ENCODE measurements at places on chromosomes 16 and 17. TPM values are rescaled to one million over a fixed set of nuclear protein-coding genes. Genes with fewer than 3 reads are reported as not detected.

Gene KCNG4
- not detected for total RNA-seq

DNA sequence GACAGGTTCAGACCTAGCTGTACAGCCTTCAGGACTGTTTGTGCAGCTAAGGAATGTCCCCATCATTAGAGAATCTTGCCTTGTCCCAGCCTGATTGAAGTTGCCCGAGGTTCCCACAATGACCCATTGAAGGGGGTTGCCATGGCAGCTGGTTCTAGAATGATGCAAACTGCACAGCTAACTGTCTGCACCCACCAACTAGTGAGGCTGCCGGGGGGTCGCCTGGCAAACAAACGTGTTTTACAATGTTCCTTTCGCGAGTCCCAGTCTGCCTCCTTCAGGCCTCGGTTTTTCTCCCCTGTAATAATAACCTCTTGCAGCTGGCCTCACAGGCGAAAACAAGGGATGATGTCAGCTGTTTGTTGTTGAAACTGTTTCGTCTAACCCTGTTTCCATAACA is 5.5 kb downstream of the C16orf96 start:
- DNase-seq, result no peak

- no peak for DNase-seq
These were observed 60.2 kb upstream of the ARHGAP44 start for GRCh38 chr17:12729086-12729485.

GRCh38 chr17:72565006-72565405 is 444.2 kb downstream of the SOX9 start:
- DNase-seq, result no peak

DNA sequence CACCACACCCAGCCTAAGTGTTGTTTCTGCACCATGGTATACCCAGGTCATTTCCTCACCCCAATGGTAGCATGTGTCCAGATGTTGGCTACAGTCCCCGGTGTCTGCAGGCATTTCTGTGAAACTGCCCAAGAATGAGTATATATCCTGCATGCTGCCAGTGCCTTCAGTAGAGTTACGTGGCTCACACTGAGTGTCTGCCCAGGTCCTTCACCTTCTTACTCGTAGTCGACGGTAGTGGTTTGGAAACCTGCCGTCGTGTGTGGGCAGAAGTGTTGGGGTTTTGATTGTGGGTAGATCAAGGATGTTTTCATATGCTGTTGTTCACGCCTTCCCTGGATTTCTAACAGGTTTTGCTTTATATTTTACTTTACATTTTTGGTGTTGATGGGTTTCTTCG is 16.8 kb downstream of the TCF25 start:
- DNase-seq, result no peak

DNA sequence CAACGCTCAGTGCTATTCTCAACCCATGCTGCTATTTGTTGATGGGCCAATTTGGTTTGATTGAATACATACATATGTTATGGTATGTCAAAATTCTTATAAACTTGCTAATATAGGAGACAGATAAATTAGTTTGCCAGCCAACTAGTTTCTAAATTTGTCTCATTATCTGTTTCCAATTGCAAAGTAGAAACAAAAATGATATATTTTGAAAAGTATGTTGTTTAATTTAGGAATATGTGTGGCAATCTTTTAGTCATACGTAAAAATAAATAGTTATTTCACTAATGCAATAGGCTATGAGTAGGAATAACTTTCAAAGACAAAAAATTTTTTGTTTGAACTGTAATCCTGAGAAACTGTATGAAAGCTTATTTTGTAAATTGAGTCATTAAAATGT is 210.6 kb upstream of the KCNJ16 start:
- no peak for DNase-seq

Gene NXN
- total RNA-seq, result 20.2 TPM

Gene MT1F
- total RNA-seq, result 2.1 TPM

GRCh38 chr17:44374306-44375195 is 10.9 kb upstream of the FAM171A2 start:
- no peak for DNase-seq

DNA sequence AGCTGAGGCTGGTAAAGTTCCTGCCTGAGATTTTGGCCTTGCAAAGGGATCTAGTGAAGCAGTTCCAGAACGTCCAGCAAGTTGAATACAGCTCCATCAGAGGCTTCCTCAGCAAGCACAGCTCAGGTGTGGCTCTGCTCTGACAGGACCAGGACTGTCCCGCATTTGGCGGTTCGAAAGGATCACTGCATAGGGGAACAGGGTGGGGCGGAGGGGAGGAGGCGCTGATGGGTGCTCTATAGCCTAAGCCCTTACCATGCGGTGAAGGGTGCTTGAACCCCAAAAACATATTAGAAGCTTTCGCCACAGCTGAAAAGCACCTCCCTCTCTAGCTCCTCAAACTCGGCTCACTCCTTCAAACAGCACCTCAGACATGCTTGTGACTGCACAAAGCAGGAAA is 29.9 kb upstream of the ENDOV start:
- DNase-seq, result no peak

- DNase-seq, result no peak
These were observed 762 bp downstream of the CDK12 start for GRCh38 chr17:39461926-39462569.

DNA sequence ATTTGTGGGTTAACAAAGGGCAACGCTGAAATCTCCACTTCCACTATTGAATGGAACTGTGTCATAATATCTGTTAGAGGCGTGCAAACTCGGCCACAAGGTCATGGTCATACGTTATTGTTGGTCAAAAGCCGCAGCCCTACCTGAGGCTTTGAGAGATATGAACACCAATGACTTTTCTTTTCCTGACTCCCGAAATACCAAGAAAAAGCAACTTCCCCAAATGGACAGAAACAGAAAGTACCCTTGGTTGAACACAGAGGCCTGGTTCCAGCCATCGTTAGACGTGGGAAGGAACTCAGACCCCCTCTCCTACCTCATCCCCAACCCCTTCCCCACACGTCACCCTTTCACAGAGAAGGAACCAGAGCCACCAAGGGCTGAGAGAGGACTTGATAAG is 1.4 kb upstream of the PIK3R5 start:
- DNase-seq, result no peak

DNA sequence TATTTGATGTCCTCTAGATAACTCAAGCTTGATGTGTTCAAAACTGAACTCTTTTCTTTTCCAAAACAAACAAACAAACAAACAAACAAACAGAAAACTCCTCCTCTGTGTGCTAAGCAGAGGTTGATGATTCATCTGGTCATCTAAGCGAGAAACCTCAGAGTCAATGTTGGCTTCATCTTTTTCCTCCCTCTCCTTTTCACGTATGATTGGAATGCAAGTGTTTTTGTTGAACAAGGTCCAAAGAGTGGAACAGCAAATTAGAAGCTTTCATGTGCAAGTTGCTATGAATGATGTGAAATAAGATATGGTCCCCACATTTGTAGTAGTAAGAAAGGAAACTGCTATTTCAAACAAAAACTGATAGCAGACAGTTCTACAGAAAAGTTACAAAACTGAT is 52.5 kb downstream of the TBX4 start:
- no peak for DNase-seq

Gene CPNE2
- total RNA-seq, result 13.3 TPM

DNA sequence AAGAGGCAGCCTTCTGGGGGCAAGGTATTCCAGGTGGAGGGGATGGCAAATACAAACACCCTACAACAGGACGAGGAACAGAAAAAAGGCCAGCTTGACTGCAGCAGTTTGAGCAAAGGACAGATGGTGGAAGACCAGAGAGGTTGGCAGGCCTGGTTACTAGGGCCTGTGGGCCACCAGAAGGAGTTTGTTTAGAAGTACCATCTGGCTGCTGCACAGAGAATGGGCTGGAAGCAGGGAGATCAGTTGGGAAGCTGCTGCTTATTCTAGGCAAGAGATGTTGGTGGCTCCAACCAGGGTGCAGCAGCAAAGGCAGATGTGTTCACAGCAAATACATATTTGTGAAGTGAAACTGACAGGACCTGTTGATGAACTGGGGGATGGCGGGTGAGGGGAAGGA is 2.9 kb upstream of the YPEL2 start:
- no peak for DNase-seq

DNA sequence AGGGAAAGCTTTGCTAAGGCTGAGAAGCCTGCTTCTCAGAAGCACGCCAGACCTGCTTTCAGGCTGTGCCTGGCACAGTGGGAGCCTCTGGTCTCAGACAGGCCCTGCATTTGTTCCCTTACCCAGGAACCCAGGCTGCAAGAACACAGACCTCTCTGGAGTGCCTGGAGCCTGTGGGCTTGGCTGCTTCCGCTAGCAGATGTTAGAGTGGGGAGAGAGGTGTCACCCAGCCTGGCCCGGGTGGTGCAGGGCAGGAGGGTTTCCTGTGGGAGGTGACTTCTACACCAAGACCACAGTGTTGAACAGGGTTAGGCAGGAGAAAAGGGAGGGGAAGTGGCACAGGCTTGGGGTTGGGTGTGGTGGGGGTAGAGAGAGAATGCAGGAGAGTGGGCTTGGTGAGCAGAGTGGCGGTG is 35.8 kb upstream of the ADGRG1 start:
- peak; percentile 56 for DNase-seq

DNA sequence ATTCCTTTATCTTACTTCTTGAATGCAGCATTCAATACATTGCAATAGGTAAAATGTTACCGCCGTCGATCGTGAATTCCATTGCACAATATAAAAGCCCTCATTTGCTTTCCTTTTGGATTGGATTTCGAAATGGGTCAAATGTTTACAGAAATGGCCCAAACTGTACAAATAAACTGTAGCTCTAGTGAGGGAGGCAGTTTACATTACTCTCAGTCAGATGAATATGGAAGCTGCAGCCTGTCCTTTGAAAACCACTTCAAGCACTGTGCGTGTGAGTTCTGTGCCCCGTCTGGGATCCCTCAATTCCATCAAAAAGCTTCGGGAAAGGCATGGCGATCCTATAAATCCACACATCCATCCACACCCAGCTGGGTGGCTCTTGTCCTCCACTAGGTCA is 258.6 kb upstream of the FOXF1 start:
- no peak for DNase-seq

Gene PHKB
- total RNA-seq, result 72.1 TPM

Gene RAC3
- total RNA-seq, result 0.97 TPM

Gene PRSS22
- not detected for total RNA-seq

Gene SLX1A
- 16.2 TPM for total RNA-seq

Gene TEKT1
- total RNA-seq, result not detected

DNA sequence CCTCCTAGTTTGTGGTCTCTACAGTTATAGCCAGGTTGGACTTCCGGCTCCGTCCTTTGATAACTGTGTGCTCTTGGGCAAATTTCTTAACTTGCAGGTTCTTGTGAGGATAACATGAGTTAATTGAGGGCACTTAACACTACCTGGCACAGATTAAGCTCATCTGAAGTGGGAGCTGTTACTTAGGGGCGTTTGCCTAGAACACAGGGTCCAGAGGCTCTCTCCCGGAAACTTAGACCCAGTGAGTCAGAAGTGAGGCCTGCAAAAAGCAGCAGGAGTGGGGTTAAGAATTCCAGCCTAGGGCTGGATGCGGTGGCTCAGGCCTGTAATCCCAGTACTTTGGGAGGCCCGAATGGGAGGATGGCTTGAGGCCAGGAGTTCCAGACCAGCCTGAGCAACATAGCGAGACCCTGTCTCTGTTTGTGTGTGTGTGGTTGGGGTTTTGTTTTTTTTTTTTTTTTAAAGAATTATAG is 1.4 kb downstream of the MVP start:
- DNase-seq, result no peak

Gene ANKFN1
- not detected for total RNA-seq

Gene CDH11
- 9.7 TPM for total RNA-seq

Gene KRT24
- total RNA-seq, result not detected

GRCh38 chr16:28321700-28322411 is 29.5 kb downstream of the SBK1 start:
- DNase-seq, result no peak

DNA sequence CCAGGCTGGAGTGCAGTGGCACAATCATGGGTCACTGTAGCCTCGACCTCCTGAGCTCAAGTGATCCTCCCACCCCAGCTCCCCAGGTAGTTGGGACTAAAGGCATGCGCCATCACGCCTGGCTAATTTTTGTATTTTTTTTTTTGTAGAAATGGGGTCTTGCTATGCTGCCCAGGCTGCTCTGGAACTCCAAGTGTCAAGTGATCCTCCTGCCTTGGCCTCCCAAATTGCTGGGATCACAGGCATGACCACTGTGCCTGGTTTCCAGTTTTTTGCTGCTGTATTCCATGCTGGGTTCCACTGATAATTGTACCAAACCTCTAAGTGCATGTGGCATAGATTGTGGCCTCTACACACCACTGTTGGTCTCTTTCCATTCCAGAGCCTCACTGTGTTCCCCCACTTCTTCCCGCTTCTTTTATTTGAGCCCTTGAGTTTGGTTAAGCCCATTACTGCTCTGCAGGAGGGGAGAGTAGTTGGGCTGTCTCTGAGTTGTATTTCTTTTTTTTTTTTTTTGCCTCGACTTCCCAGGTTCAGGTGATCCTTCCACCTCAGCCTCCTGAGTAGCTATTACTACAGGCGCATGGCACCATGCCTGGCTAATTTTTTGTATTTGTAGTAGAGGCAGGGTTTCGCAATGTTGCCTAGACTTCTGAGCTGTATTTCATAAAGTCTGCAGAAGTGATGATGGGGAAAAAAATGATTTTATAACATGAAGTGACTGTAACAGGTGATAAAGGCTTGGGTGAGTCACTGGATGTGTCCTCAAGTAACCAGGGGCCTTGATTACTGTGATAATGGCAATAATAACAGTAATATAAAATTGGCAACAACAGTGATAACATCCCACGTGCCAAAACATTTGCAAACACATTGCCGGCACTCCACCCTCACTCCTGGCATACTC is 30.0 kb downstream of the EEF2K start:
- no peak for DNase-seq

DNA sequence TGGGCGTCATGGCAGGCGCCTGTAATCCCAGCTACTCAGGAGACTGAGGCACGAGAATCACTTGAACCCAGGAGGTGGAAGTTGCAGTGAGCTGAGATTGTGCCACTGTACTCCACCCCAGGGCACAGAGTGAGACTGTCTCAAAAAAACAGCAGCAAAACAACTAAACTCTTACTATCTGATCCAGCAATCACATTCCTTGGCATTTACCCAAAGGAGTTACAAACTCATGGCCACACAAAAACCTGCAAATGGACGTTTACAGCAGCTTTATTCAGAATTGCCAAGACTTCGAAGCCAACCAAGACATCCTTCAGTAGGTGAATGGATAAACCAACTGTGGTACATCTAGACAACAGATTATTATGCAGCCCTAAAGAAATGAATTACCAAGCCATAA is 4.0 kb downstream of the SIAH1 start:
- DNase-seq, result no peak

Gene ADAMTS18
- total RNA-seq, result not detected

DNA sequence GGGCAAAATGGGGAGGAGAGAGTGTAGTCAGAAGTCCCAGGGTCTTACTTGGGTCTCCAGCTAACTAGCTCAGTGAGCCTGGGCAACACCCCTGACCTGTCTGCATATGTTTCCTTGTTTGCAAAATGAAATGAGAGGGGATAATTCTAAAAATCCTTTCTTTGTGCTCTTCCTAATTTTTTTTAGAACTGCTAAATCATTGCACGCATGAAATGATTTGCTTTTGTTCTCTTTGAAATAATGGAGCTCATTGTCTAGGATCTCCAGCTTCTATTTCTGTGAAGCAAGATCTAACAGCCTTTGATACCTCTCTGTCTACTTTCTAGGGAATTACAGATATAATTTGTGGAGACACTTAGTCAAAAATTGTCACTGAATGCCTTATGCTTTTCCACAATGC is 181.3 kb downstream of the CDH13 start:
- no peak for DNase-seq

Gene GSDMA
- 0.40 TPM for total RNA-seq

GRCh38 chr17:74953134-74953687 is 17.5 kb downstream of the OTOP3 start:
- no peak for DNase-seq
